ENCODE measurements at places on chromosomes 6 and 20.
A peak's percentile ranks its signal among the peaks of the same experiment; 100 is the strongest.

DNA sequence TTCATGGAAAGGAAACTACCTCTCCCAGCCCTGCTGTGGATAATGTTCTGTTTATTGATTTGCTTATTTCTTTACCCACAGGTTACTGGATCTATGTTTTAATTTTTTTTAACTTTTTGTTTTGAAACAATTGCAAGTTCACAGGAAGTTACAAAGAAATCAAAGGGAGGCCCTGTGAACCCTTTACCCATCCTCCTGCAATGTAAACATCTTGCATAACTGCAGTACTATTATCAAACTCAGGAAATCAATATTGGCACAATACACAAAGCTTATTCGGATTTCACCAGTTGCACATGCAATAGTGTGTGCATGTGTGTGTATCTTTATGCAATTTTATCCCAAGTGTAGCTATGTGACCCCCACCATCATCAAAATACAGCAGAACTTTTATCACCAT, 398.0 kb downstream of the BTBD3 start:
- no peak for DNase-seq

GRCh38 chr20:45527294-45527693, 11.9 kb upstream of the SPINT3 start:
- no peak for DNase-seq

GRCh38 chr6:23977706-23978105, 148.3 kb upstream of the NRSN1 start:
- DNase-seq, result no peak

DNA sequence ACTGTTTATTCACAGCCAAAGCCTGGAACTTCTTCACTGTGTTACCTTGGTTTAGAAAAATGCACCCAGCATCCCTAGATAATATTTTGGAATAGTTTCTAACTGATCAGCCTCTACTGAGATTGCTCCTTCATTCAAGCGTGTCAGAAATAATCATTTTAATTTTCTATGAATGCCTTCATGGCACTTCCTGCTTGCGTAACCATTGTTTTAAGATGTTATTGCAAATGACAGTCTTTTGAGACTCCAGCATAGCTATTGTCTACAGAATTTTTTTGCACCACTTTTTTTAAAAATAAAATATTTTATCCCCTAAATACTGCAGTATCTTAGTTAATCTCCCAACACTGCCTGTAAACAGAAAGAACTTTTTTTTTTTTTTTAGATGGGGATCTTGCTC, 213.1 kb downstream of the PHACTR1 start:
- DNase-seq, result no peak

GRCh38 chr6:3801960-3802359, 47.2 kb upstream of the FAM50B start:
- no peak for DNase-seq

DNA sequence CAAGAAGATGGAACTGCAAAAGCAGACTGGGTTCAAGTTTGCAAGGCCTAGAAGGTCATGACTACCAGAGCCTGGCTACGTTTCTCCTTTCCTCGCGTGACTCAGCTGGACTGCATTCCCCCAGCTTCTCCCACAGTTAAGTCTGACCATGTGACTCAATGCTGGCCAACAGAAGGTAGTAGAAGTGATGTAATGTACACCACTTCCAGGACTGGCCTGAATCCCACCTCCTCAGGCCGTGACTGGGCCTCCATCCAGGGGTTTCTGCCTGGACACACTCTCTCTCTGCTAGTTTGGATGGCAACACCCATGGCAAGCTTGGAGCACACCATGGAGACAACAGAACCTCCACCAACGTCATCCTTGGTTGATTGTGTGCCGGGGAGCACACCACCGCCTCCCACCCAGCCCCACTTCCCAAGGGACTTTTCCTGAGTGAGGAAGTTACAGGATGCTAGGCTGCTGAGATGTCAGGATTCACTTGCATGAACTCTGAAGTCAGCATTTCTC, 112.0 kb upstream of the CDYL start:
- peak; percentile 20 for DNase-seq

DNA sequence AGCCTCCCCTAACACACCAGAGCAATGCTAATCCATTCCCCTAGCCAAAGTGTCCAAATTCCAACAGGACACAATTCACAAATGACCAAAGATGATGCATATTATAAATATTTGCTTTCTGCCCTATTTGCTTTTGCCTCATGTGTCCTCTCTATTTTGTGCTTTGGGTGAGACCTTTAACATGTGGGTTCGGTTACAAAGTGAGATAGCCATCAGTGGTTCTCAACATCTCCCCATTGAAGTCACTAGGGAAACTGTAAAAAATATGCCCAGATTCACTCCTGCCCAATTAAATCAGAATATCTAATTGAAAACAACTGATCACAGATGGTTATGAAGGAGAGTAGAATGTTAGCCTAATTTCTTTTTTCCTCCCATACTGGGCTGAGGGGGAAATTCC, 159.2 kb downstream of the MTFR2 start:
- no peak for DNase-seq

- no peak for DNase-seq
These were observed 594.9 kb downstream of the PHF3 start for GRCh38 chr6:64230530-64230929.

DNA sequence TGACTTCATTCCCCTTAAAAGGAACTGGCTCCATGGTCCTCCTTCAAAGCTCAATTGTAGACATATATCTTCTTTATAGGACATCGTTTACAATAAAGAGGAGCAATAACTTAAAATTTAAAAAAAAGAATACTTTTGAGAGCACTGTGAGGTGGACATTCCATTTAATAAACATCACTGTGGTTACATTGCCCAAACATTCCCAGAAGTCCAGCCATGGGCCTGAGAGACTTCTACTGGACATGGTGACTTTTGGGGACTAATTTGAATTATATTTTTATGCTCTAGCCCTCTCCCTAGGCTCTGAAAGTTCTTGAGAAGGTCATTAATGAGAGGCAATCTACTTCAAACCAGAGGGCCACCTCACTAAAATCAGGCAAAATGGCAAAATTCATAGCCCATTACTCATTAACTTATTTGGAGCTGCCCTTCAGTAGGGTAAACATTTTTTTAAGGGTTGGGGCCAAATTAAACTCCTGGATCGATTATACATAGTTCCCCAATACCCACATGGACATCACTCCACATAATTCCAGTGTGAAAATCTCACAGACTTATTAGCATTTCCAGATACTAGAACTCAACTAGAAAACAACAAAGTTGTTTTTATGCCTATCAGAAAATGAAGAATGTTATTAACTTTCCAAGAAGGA, 17.1 kb downstream of the ISM1 start:
- no peak for DNase-seq

DNA sequence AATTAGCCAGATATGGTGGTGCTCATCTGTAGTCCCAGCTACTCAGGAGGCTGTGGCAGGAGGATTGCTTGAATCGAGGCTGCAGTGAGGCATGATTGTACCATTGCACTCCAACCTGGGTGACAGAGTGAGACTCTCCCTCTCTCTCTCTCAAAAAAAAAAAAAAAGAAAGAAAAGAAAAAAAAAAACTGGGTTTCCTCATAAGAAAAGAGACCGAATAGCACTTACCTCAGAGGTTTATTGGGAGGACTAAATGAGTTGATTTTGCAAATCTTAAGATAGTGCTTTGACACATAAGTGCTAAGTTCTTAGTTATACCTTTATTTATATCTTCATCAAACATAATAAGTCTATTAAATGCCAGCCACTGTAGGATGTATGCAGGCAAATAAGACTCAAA, 6.3 kb downstream of the VWA7 start:
- no peak for DNase-seq

DNA sequence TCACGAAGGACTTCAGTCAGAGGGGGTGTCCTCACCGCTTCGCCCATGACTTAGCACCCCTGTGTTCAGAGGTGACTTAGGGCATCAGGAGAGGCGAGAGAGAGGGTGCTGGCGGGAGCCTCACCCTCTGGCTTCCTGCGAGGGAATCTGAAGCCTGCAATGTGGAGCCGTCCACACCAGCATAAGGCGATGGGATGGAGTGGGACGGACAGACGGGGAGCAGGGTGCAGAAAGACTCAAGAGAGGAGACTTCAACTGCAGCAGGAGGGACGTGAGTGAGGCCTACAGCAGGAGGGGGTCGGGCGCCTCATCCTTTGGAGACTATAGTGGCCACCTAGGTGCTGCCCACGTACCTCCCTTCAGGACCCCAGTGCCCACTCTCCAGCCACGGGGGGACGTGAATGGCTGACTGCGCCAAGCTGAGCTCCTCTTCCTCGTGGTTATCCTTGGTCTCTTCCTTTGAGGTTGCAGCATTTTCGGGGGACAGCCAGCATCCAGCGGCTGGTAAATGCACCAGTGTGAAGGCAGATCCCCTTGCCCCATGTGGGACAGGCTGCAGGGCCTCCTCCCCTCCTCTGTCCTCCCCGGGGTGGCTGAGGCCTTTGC, 26.9 kb upstream of the MLN start:
- DNase-seq, result no peak

DNA sequence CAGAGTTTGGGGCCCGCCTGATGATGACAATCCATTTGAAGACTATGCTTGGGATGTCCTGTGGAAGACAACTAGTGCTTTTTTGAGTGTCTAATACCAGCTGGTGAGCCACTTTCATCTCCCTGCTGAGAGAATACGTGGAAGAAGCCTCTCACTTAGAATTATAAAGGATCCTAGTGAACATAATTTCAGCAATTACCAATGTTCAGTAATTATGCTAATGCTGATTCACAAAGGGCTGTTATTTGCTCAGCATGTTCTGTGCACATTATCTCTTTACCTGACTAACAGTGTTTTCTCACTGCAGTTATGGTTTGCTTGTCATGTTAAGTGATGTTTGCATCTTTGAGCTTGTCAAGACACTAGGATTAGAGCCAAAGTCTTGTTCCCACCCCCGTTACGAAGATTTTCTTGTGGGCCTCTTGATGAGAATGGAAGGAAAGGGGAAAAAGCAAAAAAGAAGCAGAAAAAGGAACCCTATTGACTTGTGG, 282.1 kb upstream of the CHD6 start:
- no peak for DNase-seq

DNA sequence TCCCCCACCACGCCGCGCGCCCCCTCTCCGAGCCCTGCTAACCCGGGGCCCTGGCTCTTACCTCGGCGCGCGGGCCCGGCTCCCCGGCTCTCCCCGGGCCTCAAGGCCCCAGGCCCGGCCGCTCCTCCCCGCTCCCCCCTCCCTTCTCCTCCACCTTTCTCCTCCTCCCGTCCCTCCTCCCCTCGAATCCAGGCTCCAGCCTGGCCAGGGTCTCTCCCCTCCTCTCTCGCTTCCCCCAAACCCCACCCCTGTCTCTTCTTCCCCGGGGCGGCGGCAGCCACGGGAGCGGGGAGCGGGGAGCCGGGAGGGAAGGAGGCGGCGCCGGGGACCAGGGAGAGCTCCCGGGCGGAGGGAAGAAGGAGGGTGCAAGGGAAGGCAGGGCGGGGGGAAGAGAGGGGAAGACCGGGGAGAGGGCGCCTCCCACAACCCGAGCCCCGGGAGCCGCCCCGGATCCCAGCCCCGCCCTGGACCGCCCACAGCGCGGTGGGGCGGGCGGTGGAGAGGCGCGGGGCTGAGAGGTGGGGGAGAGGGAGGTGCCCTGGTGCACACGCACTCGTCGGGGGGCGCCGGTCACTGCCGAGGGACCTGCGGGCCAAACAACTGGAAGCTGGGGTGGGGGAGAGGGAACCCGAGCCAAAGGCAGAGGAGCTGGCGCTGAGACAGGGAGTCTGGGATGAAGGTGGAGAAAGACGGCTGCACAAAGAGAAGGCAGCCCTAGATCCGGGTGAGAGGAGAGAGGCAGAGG, at the start of gene GABBR1:
Gene GABBR1 (minus strand): TSS at position 395 of the 745 bp plus-strand sequence. CDS start 798 bp downstream, outside the sequence.
- DNase-seq, result peak; percentile 71

GRCh38 chr20:63568170-63568981, 5.7 kb downstream of the HELZ2 start:
- DNase-seq, result no peak

DNA sequence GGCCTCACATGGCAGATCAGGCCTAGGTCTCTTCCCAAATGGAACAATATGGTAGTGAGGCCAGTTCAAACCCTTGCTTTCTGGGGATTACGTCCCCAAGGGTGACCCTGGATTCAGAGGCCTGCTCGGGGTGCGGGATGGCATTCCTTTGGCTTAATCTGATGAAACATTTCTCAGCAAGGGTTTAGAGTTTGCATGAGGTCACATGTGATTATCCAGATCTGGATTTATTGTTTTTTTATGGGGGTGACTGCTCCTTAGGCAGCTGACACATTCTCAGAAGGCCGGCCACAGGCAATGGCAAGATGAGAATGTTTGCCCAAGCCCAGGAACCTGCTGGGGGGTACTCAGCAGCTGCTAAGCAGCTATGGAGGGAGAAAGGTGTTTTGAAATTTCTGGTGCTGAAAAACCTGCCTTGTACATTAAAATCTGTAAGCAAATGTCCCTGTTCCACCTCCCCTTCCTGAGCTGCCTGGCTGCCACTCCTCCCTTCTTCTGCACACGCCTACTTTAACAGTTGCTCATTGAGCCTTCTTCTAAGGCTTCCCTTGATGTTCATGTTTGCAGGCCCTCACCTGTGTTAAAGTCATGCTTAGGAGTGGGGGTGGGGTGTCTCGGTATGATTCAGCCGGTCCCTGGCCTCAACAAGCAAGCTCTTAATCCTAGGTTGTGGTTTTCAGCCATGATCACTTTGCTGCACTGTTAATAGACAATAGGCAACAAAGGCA, 37.9 kb upstream of the FUCA2 start:
- no peak for DNase-seq

GRCh38 chr6:157561929-157562810, 181.2 kb downstream of the ZDHHC14 start:
- no peak for DNase-seq

- DNase-seq, result no peak
These were observed 19.7 kb upstream of the GTSF1L start for GRCh38 chr20:43746344-43747137.

DNA sequence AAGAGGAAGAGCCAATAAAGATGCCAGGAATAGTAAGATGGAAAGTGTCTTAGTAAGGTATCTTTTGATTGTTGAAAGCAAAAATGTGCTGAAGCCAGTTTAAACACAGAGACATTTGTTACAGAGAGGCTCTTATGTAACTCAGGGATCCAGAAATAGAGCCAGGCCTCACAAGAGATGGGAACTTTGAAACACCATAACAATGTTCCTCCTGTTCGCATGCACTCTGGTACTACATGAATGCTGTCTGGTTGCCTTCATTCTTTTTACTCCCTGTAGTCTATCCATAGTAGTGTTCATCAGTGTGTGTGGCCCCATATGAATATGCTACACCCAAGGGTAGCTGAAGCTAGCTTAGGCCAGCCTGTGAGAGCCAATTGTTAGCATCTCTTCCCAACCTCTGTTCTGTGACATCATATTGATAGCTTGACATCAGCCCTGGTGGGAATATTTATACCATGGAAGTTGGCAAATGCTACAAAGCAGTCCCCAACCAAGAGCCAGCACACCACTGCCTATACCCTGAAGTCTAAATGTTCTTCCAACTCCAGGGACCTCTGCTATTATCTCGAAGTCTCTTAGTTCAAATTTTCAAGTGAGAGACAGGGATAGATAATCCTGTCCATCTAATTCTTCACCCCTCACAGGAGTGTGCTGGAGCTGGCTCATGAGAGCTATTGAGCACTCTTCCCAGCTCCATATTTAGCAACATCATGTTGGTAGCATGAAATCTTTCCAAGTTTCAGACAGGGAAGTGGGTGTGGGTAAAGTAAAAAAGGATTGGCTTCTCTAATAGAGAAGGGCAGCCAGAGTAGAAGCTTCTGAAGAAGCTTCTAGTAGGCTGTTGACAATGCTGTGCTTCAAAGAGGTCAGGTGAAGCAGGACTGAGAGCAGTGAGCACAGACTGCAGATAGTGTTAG, 7.0 kb downstream of the NDUFAF5 start:
- no peak for DNase-seq

GRCh38 chr20:1508574-1508973, 17.4 kb upstream of the SIRPB2 start:
- DNase-seq, result no peak

GRCh38 chr6:156688620-156688971, 88.6 kb upstream of the ARID1B start:
- no peak for DNase-seq

- DNase-seq, result no peak
These were observed 255.4 kb downstream of the GMPR start for GRCh38 chr6:16493802-16494201.

All from anterior cingulate cortex (tissue), 58 donors.